ENCODE measurements at places on chromosomes 5 and 9.

- DNase-seq = no peak
These were observed 175.3 kb downstream of the RFK start for GRCh38 chr9:76218886-76219445.

DNA sequence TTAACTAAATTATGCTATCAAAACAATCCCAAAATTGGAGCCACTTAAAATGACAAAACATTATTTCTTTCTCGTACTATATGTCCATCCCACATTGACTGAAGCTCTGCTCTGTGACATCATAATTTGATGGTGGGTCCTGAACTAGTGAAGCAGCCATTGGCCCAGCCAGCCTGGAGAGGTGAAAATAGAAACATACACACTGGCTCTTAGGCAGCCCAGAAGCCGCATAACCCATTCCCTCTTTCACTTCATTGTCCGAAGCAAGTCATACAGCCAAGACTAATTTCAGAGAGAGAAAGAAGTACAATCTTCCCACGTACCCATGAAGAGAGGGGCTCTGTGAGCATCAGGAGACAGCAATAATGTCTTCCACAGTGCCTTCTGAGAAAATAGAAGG, 342.5 kb downstream of the NFIB start:
- no peak for DNase-seq

GRCh38 chr5:125484742-125485641, 738.6 kb upstream of the ZNF608 start:
- DNase-seq = peak; percentile 90

DNA sequence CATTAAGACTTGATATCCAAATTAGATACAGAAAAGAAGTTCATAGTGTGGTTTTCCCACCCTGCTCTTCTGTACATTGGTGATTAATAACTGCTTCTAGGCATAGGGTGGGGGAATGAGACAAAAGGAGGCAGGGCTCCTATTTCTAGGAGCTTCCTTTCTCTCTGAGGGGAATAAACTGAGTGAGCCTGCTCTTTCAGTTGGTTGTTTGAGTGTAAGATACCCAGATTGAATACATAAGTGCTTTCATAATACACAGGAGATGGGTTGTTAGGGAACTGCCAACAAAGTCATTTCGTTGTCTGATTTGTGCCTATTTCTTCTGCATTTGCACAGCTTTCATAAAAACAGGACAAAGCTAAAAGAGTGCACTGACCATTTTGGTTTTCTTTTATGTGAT, 48.9 kb upstream of the TTC23L start:
- DNase-seq = no peak

DNA sequence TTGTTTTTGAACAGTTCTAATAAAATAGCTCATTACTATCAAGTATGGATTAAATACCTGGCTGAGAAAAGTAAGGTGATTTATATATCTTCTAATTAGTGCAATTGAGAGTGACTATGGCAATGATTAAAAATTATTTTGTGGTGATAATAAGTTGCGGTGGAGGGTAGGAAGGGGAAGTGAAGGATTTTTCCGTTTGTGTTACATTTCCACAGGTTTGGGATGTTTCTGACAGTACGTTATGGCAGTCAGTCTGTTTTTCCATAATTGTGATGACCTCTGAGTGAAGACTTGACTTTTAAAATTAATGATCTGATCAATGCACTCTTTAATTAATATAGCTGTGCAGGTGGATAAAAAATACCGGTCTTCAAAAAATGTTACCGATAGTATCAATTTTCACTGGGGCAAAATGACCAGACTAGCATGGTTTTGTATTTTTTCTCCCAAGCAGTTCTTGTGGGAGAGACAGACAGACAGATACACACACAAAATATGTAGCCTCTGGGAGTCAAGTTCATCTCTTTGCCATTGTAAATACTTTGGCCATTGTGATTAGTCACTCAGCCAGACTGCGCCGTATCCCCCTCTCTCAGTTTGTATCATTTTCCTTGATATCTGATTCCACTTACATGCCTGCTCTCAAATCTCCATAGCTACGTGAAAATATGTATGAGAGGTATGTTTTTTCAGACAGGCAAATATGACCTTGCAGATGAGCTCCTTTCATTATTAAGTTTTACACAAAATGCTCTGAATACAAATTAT, 60.2 kb downstream of the ARHGAP26 start:
- DNase-seq = no peak

- DNase-seq = no peak
These were observed 4.8 kb upstream of the SNAPC4 start for GRCh38 chr9:136404801-136405136.

DNA sequence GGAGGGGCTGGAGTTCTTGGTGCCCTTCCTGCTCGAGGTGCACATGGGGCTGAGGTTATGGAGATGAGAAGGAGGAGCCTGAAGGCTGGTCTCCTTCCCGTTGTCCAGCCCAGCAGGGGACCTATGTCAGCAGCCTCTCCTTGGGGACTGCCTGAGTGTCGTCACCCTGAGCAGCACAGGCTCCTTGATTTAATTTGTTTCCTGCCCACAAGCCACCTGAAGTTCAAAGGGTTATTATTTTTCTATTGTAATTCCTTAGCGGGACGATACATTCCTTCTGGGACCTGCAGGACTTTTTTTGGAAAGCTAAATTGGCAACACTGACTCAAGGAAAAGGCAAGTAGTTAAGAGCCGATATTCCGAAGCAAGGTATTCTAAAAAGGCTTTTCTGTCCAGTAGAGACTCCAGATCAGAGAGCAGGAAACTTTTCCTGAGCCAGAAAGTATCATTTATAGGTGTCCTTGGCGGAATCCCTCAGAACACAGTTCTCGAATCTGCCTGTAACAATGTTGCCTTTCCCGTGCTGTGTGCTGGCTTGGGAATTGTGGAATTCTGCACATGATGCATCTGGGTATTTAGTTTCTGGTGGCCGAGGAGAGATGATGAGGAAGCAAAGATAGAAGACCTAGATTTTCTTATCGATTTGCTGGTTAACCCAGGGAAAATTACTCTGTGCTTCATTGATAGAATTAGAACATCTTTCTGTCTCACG, 55.4 kb downstream of the ARHGAP26 start:
- DNase-seq = peak; percentile 75

GRCh38 chr9:83646500-83647239, 23.7 kb downstream of the IDNK start:
- DNase-seq = no peak

DNA sequence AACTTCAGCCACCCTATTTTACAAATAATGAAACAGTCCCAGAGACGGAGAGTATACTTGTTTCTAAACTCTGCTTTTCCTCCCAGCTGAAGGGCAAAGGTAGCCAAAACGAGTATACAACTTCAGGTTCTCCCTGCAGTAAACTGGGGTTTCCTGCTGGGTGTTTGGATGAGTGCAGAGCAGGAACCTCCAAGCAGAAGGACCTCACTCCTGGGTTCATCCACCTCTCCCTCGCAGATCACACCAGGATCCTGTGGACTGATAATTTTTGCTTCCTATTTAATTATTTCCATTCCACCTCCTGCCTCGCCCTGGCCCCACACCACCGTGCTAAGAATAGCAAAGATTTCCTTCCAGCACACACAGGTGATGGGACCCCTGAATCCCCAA, 2.0 kb upstream of the FOXB2 start:
- no peak for DNase-seq

- DNase-seq = no peak
These were observed 2.4 kb upstream of the RNF145 start for GRCh38 chr5:159211729-159212174.

- DNase-seq = no peak
These were observed 22.4 kb upstream of the MRNIP start for GRCh38 chr5:179880848-179881590.

GRCh38 chr5:145247745-145248040, 587.4 kb downstream of the PRELID2 start:
- DNase-seq = no peak

- DNase-seq = no peak
These were observed 90.0 kb downstream of the ARRDC3 start for GRCh38 chr5:91293131-91293530.

GRCh38 chr5:96537386-96537785, 104.3 kb upstream of the PCSK1 start:
- DNase-seq = no peak

DNA sequence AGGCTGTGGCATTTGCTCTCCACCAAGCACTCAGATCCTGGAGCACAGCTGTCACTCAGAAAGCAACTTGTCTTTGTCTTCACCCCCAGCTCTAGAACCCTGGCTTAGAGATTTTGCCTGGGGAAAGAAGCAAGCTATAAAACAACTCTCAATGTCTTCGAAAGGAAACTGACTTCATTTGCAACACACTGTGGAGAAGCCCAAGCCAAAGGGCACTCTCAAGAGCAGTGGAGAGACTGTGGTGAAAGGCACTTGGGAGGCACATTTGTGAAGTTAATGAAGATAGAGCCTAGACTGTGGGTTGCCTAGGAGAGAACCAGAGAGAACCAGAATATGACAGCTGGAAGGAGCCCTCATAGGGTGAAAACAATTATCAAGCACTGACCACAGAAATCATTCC, 103.4 kb downstream of the CFAP95 start:
- no peak for DNase-seq

DNA sequence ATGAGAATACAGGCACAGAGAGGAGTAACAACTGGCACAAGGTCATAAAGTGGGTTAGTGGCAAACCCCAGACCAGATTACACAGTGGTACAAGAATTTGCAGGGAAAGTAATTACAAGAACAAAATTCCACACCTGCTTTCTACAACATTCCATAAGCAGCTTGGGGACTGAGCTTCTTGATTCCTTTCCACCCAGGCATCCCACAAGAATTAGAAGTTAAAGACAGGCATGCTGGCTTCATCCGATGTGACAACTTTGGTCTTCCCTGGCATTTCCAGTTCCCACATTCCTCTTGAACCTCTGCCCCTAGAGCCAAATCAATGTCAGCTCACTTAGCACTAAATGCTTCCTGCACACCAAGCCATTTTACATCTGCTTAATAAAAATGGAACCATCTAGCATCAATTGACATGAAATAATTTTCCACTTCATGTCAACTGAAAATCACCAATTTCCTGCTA, 435.8 kb upstream of the PAPPA start:
- no peak for DNase-seq

DNA sequence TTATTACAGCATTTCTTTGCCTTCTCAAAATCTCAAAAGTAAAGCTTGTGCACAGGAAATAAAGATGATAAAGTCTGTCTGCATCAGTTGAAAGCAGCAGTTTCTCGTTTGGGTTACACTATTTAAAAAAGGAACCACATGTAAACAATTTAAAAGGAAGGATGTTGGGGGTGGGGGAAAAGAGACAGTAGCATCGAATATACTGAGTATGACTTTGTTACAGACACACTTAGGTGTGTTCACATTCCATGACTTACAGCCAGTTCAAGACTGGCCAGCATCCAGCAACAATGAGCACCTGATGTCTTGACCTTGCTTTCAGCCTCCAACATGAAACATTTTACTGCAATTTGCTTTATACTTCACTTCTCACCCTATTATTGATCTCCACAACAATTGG, 8.7 kb downstream of the GAPT start:
- DNase-seq = no peak

DNA sequence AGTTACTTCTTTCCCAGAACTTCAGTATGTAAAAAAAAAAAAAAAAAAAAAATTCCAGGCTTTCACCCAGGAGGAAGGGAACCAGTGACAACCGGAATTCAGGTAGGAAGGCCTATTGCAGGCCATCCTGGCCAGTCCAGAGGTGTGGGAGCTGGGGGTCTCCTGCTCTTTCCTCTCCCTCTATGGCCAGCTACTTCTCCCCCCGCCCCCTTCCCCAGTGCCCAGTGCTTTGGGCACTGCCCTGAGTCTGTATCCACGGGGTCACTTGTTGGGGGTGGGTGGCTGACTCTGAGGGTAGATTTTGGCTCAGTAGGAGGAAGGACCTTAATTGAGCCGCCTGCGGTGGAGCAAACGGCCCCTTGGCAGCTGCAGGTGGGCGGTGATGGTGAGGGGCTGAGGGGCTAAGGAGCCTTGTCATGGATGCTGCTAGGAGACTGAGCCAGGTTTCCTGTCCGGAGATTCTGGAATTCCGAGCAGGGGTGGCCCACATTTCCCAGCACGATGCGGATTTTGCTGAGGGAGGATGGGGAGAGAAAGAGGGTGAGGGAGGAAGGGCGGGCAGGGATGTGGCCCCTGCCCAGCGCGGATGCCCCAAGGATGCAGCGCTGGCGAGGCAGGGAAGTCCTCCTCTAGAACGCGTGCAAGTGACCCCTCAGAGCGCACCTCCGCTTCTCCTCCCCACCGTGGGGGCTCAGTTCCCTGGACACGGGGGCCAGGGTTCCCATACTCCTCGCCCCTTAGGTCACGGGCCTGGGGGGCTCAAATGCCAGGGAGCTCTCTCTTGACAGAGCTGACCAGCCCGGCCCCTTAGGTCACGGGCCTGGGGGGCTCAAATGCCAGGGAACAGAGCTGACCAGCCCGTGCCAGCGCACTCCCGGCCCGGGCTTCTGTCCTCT, 1.2 kb upstream of the PHF2 start:
- no peak for DNase-seq

- no peak for DNase-seq
These were observed 3.8 kb downstream of the ZNF622 start for GRCh38 chr5:16461782-16462181.

GRCh38 chr5:178403956-178404600, 171.5 kb upstream of the PHYKPL start:
- DNase-seq = no peak

DNA sequence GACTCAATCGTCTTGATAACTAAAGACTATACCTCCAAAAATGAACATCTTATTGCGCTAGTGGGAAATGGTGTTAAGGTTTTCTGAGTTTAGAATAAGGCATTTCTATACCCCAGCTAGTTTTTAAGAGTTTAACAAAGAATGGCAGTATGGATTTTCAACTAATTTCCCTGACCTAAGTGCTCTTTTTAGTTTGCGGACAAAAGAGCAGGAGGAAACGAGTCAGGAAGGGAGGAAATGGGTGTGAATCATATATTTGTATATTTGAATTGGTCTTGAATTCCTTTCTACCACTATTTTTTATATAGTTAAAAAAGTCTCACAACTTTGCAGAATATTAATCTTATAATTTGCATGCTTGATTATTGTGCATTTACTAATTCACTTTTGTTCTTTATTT, 516.3 kb upstream of the ZNF608 start:
- no peak for DNase-seq

- no peak for DNase-seq
These were observed 2.6 kb upstream of the CCL27 start for GRCh38 chr9:34665067-34665380.

DNA sequence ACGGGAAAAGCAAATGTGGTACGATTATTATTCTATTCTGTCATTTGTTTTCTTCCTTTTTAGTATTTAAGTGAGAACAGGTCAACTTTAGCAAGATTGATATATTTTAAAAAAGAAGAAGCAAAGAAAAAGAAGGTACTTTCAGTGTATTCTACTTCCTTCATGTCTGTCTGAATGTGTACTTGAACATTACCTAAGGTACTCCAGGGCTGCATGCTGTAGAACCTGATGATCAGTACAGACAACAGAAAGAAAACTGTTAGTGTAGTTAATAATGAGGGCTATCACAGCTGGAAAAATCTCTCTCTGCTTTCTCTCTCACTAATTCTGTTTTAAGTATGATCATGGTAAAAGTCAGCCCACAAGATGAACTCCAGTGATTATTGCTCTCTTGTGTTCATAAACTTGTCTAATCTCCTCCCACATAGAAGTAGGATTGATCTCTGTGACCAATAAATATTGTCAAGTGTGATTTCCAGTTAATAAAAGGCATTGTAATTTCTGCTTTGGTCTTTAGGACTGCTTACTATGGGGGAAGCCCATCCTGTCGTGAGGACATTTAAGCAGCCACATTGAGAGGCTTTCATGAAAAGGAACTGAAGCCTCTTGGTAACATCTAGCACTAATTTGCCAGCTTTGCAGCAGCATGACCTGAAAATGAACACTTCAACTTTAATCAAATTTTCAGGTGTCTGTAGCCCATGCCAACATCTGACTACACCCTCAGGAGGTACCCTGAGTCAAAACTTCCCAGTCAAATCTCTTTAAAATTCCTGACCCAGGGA, 864.0 kb upstream of the ACO1 start:
- DNase-seq = no peak
